Muscle of back (tissue), 13 donors: ENCODE measurements at places on chromosomes 3 and 15.

DNA sequence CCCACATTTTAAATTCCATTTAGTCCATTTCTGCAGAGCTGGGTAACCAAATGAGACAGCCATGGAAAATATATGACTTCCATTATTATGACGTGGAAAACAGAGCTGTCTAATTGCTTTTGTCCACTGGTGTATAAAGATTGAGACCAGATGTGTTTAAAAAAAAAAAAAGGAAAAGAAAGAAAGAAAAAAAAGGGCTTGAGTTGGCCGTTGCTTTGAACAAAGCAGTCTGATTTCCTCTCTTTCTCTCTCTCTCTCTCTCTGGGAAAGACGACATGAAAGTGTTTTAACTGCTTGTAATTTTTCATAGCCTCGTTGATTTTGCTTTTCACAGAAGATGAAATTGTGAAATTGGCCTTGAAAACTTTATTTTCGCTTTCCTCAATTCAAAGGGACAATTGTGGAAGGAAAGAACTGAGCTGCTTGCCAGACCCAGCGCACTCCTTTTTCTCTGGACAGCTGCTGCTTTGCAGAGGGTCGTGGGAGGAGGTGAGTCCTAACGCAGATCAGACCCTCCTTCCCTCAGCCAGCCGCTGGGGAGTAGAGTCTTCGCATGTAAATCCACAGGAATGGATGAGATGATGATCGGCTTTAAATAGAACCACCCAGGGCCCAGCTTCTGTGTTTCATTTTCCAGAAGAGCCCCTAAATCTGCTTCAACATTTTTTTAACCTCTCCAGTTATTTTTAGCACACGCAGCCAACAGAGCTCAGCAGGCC, 42.8 kb upstream of the UBE2E1 start:
- DNase-seq, result peak; percentile 79

GRCh38 chr3:178397836-178398235, 138.4 kb upstream of the KCNMB2 start:
- DNase-seq, result no peak

DNA sequence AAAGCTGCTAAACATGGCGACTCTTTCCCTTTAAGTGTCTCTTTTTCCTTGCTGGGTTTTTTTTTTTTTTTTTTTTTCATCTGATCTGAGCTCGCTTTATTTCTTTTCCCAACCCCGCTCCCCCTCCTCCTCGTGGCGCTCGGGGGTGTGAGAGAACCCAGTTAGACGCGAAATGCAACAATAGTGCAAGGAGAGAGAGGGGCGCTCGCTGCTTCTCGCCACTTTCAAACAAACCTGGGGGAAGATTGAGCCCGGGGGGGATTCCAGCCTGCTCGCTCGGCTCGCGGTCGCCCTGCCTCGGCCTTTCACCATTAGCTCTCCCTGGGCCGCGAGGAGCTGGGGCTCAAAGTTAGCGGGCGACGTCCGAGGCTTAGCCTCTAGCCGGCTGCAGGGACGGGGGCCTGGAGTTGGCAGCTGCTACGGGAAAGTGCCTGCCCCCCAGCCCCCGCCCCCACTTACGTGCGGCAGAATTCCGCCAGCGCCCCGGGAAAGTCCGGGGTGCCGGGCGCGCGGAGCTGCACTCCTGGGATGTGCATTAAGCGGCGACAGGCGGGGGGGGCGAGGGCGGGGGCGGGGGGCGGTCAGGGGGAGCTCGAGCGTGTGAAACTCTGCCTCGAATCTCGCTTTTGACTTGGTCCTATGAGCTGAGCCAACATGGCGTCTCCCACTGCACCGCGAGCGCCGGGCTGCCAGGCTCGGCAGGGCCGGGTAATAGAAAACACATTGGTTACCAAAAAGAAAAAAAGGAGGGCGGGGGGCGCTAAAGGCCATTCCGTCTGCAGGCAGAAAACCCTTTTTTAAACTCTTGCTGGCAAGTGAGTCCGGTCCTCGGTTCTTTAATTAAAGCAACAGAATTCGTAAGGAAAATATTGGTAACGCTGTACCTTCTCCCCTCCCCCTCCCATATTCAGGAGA, 10.4 kb downstream of the NR2F2 start:
- DNase-seq, result peak; percentile 94

- peak; percentile 61 for DNase-seq
Observed at GRCh38 chr3:72346526-72346926, 501.7 kb downstream of the SHQ1 start.

- DNase-seq, result no peak
Observed at GRCh38 chr3:115913069-115913686, 289.9 kb downstream of the GAP43 start.

- DNase-seq, result no peak
Observed at GRCh38 chr3:61422945-61423673, 138.3 kb upstream of the PTPRG start.

DNA sequence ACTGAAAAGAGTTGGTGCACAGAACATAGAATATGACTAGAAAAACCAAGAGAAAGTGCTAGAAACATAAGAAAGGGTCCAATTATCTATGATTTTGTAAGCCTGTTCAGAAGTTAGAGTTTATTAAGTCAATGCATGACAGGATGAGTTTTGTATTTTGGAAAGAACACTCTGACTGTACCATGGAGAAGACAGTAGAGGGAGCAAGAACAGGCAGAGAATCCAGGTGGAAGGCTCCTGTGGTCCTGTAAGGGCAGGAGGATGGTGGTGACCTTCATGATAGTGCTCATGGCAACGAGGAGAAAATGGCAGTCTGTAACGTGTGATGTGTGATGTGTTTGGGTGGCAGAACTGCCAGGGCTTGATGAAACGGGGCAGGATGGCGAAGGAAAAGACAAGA, 249.1 kb downstream of the CTNNB1 start:
- no peak for DNase-seq

GRCh38 chr15:74442063-74442462, 8.3 kb upstream of the SEMA7A start:
- no peak for DNase-seq

- no peak for DNase-seq
Observed at GRCh38 chr3:28699283-28699682, 350.7 kb upstream of the AZI2 start.

DNA sequence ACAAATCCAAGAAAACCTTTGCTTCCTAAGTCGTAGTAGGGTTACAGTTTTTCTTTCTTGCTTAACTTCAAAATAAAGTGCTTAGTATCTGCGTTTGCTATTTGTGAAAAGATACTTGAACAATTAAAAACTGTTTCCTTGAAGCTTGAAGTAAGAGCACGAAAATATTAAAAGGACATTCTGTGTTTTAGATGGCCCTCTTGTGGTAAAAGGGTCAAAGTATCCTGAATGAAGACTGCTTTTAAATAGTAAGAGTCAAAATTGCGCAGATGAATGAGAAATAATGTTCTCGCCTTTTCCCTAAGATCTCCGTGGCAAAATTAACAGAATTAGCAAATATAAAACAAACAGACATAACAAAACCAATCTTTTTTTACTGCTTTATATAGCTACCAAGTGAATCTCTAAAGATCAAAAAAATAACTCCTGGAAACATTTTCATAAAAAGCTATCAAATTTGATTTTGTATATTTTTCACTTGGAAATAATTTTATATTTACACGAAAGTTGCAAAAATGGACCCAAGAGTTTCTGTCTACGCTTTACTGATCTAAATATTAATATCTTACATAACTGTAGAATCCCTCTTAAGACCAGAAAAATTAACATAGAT, 175.4 kb downstream of the MBNL1 start:
- DNase-seq, result peak; percentile 48

DNA sequence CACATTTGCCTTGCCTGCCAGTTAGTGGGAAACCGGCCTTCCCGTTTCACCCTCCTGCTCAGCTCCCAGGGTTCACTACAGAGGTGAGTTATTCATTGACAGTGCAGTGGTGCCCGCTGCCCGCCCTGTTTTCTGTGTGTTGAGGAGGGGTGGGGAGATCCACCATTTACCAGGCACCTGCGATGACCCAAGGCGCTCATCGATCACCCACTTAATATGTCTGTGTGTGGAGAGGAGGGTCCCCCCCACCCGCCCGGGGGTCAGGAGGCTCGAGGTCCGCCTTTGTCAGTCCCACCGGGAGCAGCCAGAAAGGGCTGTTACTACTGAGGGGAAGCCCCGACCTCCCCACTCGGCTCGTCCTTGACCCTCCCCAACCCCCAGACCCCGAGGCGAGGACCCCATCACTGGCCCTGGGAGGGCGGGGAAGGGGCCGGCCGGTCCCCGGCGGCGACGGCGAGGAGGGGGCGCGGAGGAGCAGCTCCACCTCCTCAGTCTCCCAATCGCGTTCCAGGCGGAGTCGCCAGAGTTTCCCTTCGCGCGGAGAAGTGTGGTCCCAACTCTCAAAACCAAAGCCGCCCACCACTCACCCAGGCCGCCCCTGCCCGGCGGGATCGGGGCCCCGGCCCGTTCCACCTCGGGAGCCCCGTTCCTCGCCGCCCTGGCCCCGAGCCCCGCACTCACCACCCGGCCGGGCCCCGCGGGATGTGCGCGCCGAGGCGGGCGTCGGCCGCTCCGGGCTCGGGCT, 1.1 kb downstream of the PLXNB1 start:
- peak; percentile 86 for DNase-seq

GRCh38 chr15:58425185-58425584, 6.6 kb upstream of the LIPC start:
- no peak for DNase-seq

DNA sequence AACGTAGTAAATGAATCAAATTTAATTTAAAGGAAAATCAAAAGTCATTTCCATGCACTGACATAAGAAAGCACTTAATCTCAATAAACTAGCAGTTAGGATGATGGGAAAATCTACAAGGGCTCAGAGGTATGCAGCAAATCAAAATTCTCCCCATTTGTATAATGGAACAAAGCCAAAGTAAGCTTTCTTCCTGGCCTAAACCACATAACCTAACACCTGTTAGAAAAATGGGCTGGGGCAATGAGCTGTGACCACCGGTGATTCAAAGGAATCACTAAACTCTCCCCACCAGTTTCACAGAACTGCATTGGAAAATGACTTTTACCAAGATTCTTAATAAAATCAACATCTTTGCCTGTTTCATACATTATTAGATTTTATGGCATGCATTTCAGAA, 1024.3 kb downstream of the FHIT start:
- no peak for DNase-seq

DNA sequence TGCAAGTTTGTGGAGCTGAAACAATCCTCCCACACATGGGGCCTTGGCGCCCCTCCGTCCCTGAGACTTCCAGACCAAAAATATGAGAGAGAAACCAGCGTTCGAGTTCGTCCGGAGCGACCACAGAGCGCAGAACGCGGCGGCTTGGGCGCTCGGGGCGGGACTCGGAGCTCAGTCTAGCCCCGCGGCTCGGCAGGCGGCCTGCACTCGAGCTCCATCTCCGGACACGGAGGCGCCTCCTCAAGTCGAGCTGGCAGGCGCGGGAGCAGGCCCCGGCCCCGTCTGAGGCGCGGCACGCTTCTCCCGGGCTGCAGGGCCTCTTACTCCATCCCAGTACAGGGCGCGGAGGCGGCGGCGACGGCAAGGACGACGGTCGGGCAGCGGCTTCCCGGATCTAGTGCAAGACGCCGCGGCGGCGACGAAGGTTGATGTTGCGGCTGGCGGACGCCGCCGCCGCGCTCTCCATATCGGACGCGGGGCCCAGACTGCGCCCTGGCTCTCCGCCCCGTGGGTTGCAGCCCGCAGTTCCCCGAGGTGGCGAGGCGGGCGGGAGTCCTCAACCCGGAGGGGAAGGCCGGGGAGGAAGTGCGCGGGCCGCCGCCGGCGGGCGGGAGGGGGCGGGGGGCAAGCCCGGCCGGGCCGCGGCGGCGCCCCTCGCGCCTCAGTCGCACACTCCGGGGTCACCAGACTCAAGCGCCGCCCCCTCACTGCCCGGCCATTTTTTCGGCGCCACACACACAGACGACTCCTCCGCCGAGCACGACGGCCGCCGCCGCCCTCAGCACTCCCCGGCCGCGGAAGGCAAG, 674 bp downstream of the MSL2 start:
- DNase-seq, result peak; percentile 85

- DNase-seq, result no peak
Observed at GRCh38 chr3:136464502-136464901, 214.4 kb downstream of the PCCB start.

GRCh38 chr3:10729439-10729838, 86.6 kb upstream of the SLC6A11 start:
- DNase-seq, result no peak

DNA sequence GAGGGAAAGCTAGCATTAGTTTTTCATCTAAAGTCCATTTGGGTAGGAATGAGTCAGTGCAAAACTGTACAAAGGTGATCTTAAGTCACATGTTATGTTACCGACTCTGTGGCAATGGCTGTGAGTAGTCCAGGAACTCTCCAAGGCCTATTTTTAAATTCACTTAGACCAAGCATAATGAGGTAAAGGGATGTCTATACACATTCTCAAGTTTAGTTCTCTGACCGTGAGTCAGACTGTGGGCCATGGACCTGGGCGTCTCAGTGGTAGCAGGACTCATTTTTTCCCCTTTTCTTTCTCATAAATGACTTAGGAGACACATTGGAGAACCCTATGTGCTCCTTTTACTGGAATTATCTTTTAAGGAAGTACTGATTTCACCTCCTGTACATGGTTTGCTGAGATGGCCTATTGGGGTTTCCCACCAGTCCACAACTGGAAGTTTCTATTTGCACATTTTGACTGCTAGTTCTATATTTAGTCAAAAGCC, 488.7 kb upstream of the TPRG1 start:
- DNase-seq, result no peak

DNA sequence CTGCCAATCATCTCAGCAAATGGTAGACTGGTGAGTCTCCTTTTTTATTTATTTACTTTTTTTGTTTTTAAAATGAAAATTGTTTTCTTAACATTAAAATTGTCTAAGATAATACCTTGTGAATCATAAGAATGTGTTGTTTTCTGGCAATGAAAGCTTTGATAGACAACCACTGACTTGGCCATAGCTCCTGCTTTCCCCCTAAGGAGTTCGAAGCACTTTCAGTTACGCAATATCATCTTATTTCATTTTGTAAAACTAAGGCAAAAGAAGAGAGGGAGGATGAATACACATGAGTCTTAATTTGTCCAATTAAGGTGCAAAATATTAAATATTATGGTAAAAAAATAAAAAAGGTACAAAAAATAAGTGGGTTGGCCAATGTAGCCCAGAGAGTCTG, 74.8 kb upstream of the PLCL2 start:
- no peak for DNase-seq

DNA sequence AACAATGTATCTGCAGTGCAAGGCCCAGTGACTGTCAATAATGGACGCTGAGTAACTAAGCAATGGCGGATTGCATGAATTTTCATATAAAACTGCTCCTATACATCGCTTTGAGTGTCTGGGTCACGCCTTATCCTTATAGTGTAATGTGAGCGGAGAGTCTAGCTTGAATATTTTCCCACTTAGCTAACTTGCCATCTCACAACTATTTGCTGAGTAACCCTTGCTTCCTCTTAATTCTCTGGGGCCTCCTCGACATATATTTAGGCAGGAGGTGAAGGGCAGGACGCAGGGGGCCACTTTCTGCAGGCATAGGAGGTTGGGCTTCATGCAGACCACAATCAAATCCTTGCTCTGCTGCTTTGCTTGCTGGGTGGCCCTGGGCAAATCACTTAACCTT, 24.0 kb downstream of the ST8SIA2 start:
- no peak for DNase-seq

DNA sequence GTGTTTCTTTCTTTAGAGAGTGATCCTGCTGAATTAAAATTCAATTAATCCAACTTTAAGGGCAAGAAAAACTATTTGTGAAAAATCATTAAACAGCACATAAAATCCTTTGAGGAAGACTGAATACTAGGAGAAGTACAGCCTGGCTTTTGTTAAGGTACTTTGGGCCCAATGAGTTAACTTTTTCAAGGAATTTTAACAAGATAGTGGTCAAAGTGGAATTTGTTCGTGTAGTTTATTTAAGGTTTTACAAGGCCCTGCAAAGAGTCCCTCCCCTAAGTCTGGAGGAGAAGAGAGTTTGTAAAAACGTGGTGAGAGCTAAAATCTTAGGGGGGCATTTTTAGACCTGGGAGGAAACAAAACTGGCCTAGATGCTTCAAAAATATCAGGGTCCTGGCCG, 26.0 kb upstream of the TRIM71 start:
- DNase-seq, result no peak
